Activated T-cell treated with anti-CD3 and anti-CD28 coated beads, Interleukin-2, amount 50 U/mL, for 24 hours (primary cell): ENCODE measurements at places on chromosomes 7 and 10.

GRCh38 chr7:48643431-48644013 is 280.8 kb upstream of the CDC14C start:
- DNase-seq, result no peak

- DNase-seq, result no peak
These were observed 496.9 kb upstream of the ZMIZ1 start for GRCh38 chr10:78571891-78572290.

DNA sequence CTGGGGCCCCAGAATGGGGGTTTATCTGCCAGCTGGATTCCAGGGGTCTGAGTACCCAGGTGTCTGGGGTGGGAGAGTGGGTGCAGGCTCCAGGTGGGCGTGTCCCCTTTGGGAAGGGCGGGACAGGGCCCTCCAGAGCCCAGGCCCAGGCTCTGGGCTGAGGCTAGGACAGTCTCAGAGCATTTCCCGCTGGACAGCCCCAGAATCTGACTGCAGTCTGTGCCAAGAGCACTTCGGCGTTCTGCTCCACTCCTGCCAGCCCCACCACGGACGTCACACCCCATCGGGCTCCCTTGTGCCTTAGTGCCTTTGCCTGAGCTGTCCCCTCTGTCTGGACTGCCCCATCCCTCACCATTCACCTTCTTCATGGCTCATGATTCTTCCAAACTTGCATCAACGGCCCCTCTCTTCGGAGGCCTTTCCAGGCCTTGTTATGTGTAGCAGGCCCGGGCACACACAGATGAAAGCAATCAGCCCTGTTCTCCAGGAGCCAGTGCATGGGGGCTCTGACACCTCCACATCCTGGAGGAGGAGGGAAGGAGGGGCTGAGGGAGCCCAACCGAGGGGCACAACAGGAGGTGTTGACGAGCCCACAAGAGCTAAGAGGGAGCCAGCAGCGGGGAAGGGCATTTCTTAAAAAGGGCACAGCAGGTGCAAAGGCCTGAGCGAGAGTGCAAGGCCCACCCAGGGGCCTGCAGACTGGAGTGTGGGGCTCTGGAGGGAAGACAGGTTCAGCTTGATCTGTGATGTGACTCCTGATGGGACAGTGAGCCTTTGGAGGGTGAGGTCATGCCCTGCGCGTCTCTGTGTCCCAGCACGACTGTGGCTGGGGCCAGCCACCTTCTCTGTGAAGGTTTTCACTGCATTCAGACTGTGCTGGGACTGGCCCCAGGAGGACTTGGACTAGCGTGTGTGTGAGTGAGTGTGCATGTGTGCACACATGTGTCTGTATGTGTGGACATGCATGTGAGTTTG is 41.7 kb downstream of the GTF2IRD1 start:
- no peak for DNase-seq

DNA sequence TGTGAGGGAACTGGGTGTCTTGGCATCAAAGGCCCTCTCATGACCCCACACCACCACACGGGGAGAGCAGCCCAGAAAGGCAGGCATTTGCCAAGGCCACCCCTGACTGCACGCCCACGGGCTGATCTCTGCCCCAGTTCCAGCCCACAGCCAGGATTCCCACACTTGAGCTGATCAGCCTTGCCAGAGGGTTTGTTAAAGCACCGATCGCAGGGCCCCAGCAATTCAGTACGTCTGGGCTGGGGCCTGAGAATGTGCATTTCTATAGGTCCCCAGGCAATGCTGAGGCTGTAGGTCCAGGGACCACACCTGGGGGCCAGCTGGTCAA is 103.9 kb downstream of the TNS3 start:
- DNase-seq, result no peak

DNA sequence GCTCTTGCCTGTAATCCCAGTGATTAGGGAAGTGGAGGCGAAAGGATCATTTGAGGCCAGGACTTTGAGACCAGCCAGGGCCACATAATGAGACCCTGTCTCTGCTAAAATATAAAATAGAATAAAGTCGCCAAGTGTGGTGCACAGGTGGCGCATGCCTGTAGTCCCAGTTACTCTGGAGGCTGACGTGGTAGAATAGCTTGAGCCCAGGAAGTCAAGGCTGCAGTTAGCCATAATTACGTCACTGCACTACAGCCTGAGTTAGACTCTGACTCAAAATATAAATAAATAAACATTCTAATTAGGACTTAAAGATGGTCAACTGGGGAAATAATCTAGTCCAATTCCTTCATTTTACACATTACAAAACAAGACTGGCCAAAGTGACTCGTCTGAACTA is 768 bp downstream of the CHCHD2 start:
- DNase-seq, result no peak

GRCh38 chr7:76129366-76129765 is 72.3 kb upstream of the SRRM3 start:
- DNase-seq, result no peak

DNA sequence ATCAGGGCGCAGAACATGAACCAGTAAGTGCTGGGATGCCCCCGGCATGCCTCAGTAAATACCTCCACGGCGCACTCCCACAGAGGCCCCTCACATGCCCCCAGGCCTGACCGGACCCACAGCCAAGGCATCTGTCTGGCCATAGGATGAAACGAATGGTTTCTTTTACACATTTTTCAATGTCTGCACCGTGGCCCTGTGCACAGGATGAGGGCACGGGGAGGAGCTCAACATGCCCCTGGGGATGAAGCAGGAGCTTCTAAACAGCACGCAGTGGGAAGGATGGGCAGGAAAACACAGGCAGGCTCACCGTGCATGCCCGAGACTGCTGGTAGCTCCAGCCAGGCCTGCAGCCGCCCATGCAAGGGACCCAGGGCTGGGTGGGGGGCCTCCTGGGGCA is 283.3 kb downstream of the TNS3 start:
- no peak for DNase-seq

DNA sequence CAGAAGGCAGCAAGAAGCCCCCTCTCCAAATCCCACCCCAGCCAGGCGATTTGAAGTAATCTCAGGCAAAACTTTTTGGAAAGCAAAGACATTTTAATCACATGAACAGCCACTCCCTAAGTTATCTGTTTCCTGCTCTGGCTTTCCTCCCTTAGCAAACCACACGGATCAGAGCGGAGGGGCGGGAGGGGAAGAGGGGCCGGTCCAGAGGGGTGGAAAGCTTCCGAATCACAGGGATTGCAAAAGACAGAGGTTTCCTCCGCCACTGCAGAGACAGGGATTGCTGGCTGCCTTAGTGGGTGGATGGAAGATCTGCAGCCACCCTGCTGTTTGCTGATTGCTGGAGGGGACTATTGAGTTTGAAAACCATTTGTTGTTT is 41.2 kb downstream of the ZCCHC24 start:
- no peak for DNase-seq

DNA sequence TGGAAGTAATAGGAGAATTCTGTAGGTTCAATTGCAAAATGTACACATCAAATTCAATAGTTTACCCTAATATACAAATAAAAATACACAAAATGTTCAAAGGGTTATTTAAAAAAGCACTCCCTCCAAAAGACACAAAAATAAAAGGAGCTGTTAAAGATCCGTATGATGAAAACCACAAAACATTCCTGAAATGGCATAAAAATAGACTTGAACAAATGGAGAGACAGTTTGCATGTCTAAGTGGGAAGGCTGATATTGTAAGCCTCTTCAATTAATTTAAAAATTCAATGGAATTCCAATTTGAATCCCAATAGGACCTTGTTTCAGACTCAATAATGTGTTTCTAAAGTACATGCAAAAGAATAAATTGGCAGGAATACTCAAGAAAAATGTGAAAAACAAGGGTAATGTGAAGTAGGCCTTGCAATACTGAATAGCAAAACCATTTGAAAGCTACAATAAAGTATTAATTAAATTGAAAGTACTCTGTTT is 38.0 kb upstream of the INSYN2A start:
- DNase-seq, result no peak

DNA sequence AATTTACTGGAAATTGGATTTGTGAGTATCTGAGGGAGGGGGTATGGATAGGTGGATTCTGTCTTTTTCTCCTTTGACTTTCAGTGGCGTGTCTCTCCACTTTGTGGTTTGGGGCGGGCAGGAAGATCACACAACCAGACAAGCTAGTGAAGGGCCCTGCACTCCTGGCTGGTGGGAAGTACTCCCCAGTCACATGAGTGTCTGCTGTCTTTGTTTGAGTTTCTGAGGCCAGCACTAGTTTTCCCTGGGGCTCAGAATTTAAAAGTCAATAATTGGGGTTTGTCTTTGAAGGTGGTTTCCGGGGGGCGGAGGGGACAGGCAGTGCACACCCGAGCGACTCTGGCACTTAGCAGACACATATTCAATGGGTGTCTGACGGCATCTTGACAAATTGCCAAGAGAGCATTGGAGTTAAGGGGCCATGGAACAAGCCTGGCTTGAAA is 120.1 kb downstream of the WDFY4 start:
- no peak for DNase-seq
